Activated T-helper 1 cell treated with anti-CD3 and anti-CD28 coated beads, Interleukin-2, amount 50 U/mL, for 16 hours (primary cell): ENCODE measurements at places on chromosomes 3 and 15.

- no peak for DNase-seq
These were observed 133.5 kb downstream of the FBLN2 start for GRCh38 chr3:13682331-13683013.

DNA sequence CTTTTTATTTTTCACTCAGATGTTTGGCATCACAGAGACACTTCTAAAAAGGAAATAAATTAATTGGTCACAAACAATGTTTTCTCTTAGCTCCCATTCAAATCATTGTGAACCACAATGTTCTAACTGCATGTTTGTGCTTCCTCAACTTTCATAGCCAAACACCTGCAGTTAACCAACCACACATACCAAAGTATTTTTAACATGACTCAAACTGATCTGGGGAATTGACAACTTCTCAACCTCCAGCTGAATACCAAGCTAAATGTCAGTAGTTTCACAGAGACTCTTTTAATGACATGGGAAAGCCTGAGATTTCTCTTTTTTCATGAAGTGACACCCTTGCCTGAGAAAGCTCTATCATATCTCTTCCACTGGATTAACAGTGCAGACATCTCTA lies 217.9 kb upstream of the MME start:
- DNase-seq: no peak

- DNase-seq: no peak
These were observed 27.4 kb upstream of the SLCO2A1 start for GRCh38 chr3:134057006-134057653.

GRCh38 chr3:113212844-113213375 lies 1.6 kb downstream of the BOC start:
- DNase-seq: no peak

- no peak for DNase-seq
These were observed 8.6 kb upstream of the GATM start for GRCh38 chr15:45386974-45387373.

DNA sequence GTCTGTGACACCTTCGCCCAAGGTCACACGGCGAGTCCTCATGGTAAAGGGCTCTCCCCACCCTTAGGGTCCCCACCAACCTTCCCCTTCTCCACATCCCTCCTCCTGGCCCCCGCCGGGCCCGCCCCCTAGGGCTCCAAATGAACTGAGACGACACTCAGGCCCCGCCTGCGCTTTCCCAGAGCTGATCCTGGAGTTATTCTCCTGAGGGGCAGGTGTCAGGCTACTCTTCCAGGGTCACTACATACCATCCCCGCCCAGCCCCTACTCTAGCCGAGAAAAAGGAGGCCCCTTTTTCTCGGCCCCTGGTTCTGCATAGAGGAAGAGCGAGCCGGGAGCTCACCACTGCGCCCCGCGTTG lies 292 bp downstream of the USP4 start:
- peak; percentile 5 for DNase-seq

DNA sequence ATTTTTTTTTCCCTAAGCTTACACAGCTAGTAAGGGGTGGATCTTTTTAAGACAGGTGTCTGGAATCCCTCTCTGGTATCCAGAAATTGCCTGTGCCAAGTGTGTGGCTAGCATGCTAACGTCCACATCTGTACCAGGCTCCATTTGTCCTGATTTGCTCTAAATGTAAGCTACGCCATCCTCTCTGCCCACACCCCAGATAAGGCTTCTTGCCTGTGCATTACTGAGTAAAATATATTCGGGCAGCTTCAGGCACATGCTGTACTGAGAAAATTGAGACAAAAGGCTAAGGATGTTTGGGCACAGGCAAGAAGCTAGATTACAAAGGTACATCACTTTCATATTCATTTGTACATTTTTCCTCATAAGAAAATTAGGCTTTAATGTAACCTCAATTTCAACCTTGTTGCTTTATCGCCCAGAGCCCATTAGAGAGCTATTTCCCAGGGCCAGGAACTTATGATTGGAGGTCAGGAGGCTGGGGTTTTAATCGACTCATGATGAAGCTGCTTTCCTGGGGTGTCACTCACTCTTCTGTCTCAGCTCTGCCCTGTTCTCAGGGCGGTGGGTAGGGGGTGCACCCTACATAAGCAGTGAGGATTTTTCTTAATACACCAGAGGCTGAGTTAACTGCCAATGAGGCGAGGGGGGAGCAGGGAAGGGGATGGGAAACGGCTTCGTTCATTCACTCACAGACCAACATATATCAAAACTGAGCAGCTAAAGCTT lies 106.3 kb downstream of the RORA start:
- DNase-seq: no peak

DNA sequence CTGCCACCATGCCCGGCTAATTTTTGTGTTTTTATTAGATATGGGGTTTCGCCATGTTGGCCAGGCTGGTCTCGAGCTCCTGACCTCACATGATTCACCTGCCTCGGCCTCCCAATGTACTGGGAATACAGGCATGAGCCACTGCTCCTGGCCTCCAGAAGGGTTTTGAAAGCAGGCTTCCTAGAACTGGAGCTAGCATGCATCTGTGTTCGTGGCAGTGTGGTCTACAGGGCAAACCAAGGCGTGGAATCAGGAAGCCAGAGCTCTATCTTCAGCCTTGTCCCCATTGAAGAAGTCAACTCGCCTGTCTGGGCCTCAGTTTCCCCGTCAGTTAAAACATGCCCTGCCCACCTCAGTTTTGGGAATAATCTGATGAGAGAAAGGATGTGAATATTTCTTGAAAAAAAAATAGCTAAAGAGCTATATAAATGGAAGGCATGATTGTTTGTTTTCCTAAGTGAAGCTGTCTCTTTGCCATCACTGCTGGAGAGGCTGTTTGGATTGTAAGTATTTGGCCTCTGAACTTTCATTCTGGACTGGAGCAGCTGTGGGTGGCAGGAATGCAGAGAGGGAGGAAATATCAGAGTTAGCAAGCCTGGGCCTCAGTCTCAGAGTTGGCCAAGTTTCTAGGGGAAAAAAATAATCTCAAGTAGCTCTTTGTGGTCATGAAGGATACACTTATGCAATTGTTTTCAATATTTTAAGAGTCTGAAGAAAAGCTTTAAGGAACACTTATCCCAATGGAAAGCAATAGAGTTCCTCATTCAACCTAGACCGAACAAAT lies 36.5 kb upstream of the UACA start:
- DNase-seq: no peak

- DNase-seq: no peak
These were observed 193.3 kb upstream of the PROK2 start for GRCh38 chr3:71978150-71978721.

DNA sequence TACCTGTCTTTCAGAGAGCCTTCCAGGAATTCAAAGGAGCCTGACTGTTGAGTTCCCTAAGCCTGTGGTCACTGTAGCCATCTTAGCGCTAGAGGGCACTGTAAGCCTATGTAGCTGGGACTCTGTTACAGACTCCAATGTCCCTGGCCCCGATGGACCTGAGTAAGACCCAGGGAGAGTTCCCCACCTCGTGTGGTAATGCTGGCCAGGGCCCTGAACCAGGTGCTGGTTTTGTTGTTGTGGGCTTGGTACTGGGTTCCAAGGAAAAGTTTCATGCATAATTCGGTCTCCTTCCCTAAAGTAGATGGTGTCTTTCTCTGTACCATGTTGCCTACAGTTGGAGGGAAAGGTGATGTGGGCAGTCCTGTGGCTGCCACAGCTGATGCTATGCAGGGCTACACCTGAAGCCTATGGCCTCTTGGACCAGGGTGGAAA lies 32.4 kb downstream of the CDAN1 start:
- DNase-seq: peak; percentile 22

- no peak for DNase-seq
These were observed 30.3 kb upstream of the HHATL start for GRCh38 chr3:42732829-42733459.

DNA sequence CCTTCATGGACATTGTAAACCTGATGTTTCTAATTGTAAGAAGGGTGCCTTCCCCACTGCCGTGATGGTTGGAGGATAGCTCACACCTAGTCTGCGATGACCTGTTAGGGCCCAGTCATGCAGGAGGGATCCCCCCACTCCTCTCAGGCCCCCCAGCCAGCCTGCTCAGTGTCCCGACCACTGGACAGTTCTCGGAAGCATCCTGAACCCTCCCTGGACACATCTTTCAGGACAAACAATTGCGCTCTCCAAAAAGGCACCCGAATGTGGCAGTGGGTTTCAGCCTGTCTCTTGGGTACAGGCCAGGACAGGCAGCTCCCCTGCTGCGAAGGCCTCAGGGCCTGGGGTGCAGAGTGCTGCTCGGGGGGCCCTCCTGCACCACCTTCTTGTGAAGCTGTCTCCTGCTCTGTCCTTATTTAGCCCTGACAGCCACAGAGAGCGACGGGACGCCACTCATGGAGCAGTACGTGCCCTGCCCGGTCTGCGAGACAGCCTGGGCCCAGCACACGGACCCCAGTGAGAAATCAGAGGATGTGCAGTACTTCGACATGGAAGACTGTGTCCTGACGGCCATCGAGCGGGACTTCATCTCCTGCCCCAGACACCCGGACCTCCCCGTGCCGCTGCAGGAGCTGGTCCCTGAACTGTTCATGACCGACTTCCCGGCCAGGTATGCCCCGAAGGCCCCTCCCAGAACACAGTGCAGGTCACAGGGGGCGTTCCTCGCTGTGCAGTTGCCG lies 132.3 kb downstream of the LRRK1 start:
- DNase-seq: no peak

DNA sequence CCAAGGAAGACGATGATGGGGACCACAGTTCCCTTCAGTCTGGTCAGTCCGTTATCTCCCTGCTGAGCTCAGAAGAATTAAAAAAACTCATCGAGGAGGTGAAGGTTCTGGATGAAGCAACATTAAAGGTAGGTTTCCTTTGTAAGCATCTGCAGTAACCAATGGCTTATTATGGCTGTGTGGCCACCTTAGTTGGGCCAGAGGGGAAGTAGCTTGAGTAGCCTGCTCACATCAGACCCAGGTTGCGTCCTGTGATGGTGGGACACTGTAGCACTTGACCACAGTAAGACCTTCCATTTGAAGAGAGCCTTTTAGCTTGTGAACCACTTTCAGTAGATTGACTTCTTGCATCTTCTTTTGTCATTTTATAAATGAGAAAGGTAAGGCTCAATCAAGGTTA lies 22.6 kb downstream of the STARD5 start:
- DNase-seq: no peak

- no peak for DNase-seq
These were observed 546 bp downstream of the TRIM59 start for GRCh38 chr3:160448845-160449635.

- no peak for DNase-seq
These were observed 4.5 kb downstream of the MYD88 start for GRCh38 chr3:38142959-38143358.

DNA sequence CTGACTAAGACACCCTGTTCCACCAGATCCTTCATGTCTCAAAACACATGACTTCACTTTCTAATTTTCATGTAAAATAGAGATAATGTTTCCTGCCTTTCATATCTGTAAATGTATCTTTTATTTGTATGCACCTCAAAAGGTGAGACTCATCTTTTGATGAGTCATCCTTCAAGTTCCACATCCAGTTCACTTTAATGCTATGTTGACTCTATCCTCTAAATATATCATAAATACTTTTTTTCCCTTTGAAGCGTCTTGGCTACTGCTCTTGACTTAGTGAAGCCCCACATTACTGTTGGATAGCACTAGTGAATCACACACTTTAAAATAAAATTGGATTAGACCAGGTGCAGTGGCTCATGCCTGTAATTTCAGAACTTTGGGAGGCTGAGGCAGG lies 741.1 kb downstream of the VGLL3 start:
- no peak for DNase-seq

DNA sequence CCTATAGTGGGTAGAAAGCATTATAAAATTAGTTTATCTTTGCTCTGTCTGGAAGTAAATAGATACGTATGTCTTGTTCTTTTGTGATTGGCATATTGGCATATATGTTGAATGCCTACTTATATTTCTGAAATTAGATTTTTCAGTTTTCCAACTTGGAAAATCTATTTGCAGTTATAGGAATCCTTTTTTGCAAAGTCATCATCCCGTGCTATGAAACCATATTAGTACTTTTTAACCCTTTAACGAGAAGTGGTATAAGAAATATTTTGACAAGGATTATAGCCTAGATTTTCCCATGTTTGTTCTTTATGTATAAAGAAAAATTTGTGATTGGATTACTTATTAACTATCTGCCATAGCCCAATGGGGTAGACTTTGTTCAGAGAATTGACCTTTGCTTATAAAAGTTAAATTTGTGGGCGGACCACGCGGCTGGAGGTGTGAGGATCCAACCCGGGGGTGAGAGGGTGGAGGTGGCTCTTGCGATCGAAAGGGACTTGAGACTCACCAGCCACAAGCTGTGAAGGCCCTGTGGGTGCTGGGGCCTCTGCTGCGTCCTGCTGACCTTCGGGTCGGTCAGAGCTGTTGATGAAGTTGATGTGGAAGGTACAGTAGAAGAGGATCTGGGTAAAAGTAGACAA lies 5.9 kb downstream of the LRRC28 start:
- no peak for DNase-seq

GRCh38 chr3:100875239-100875638 lies 118.0 kb downstream of the ABI3BP start:
- no peak for DNase-seq

DNA sequence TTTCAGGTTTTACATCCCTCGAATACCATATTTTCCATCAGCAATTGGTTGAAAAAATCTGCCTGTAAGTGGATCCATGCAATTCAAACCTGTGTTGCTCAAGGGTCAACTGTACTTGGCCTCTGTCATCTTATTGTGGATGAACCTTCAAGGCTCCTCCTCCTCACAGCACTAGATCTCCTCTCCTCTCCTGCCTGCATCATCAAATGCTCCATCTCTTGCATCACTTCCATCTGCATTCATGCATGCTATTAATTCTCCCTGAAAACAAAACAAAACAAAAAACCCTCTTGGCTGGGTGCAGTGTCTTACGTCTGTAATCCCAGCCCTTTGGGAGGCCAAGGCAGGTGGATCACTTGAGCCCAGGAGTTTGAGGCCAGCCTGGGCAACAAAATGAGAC lies 10.1 kb downstream of the BCL2L10 start:
- no peak for DNase-seq

- no peak for DNase-seq
These were observed 202.7 kb upstream of the KBTBD8 start for GRCh38 chr3:66795365-66795764.

DNA sequence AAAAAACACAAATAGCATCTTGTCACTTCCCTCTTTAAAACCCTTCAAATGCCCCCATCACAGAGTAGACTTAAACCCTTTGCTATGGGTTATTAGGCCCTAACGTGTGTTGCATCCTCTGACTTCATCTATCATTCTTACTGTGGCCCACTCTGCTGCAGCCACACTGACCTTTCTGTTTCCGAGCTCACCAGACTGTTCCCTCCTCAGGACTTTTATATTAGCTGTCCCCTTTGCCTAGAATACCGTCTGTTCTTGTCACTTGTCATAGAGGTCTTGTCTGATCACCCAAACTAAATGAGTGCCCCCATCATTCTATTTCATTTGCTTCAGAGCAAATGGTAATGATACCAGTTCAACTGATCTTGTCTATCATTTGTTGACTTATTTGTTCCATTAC lies 877 bp upstream of the FEM1B start:
- DNase-seq: no peak

- no peak for DNase-seq
These were observed 78.7 kb downstream of the KLF13 start for GRCh38 chr15:31405200-31405920.
